ENCODE measurements at places on chromosomes 7 and 10. TPM values are rescaled to one million over a fixed set of nuclear protein-coding genes. Genes with fewer than 3 reads are reported as not detected.

Gene CCDC146
- total RNA-seq, result 2.8 TPM

Gene SLC16A9
- 0.26 TPM for total RNA-seq

Gene TEX47
- not detected for total RNA-seq

Gene IGF2BP3
- total RNA-seq, result 4.3 TPM

Gene ARMH3
- total RNA-seq, result 14.5 TPM

Gene CTAGE4
- total RNA-seq, result 0.17 TPM

Gene CDK14
- 41.1 TPM for total RNA-seq

Gene SYCE1
- 0.17 TPM for total RNA-seq

Gene FAM25G
- not detected for total RNA-seq
